ENCODE measurements at places on chromosomes 3 and 15.

DNA sequence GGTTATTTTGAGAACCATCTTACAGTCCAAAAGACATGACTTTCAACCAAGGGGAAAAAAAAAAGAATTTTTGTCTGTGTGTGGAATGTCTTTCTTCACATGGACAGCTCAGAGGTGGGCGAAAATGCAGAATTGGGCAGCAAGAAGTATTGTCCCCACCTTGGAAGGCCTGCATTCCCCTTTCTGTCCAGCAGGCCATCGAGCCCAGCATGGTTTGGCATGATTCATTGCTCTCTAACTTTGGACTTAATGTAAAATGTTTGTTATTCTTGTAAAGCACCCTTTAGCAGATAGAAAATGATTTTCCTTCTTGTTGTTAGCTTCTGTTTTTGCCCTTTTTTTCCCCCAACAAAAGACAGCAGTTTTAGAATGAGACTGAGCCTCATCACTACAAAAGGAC, 12.4 kb downstream of the MYO1E start:
- no peak for DNase-seq

- no peak for DNase-seq
Observed at GRCh38 chr3:4825436-4826236, 153.6 kb upstream of the BHLHE40 start.

GRCh38 chr3:179000144-179000543, 71.5 kb downstream of the ZMAT3 start:
- DNase-seq: no peak

- DNase-seq: no peak
Observed at GRCh38 chr3:18027161-18027939, 284.9 kb upstream of the TBC1D5 start.

- DNase-seq: peak; percentile 40
Observed at GRCh38 chr15:38699633-38700230, 135.1 kb upstream of the RASGRP1 start.

DNA sequence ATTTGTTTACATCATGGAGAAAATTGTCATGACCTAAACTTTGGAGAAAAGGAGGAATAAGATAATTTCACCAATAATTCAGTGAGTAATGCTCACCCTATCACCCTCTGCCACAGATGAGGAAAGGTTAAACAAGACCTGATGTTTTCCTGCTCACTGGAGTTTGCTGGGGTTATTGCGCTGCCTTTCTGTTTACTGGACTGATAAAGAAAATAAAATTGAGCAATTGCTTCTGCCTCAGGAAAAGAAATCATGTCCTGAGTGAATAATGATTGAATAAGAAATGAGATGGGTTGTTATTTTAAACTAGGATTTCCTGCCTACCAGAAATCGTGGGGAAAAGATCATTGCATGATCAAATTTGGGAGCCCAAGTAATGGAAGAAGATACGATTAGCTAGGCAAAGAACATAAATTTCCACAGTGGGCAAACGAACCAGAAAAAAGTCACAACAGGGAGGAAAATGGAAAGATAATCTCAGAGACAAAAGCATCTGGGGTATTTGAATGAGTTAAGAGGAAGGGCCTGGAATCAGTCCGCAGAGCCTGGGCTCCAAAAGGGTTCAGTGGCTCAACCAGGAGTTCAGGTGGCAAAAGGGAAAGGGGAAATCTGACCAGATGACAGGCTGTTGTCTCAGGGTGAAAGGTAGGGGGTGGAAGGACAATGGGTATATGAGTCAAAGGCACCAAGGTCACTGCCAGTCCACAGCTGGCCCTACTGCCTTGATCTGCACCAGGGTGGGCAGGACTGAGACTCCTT, 146.8 kb downstream of the FAM43A start:
- DNase-seq: no peak

DNA sequence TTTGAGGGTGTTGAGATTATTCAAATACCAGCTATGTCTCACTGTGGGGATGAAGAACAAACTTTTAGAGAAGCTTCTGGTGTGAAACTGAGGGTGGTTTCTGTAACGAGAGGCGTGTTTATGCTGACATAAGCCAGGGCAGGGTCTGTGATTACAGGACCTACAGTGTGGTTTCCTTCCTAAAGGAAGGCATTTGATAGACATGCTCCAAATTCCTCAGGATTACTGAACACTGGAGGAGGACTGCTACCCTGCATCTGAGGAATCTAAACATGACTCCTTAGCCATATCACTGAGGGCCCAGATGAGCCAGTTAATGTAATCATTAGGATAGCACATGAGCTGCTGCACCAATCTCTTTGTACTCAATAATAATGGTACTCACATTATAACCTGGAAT, 328.4 kb upstream of the UMPS start:
- no peak for DNase-seq

GRCh38 chr15:65377976-65378366, at the start of gene IGDCC3:
Gene IGDCC3, minus strand, starts transcription at chr15:65378002. Its CDS starts 214 bp downstream, at chr15:65377788.
- DNase-seq: no peak

DNA sequence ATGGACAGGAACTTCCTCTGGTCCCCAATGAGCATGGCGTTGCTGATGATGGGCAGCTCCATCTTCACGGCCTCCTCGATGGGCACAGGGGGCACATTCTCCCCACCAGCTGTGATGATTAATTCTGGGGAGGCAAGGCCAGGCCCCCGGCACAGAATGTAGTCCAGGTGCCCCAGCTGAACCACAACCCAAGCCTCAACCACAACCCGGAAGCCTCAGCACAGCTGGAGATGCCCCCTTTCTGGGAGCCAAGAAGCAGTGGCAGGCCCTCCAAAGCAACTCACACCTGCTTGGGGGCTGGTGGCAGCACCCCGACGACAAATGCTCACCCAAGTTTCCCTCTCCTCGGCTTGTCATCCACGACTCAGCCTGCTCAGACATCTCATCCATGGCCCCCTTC, 25.2 kb downstream of the IDH3A start:
- DNase-seq: no peak

- no peak for DNase-seq
Observed at GRCh38 chr3:177521305-177521704, 324.0 kb upstream of the TBL1XR1 start.

DNA sequence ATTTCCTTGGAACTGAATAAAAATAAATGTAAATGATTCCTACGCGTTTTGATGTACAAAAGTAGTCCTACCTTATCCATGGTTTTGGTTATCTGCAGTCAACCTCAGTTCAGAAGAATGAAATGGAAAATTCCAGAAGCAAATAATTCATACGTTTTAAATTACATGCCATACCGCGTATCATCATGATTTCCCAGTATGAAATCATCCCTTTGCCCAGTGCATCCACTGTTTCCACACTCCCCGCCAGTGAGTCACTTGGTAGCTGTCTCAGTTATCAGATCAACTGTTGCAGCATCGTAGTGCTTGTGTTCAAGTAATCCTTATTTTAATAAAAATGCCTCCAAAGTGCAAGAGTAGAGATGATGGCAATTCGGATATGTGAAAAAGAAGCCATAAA, 9.1 kb upstream of the MFSD1 start:
- DNase-seq: no peak

DNA sequence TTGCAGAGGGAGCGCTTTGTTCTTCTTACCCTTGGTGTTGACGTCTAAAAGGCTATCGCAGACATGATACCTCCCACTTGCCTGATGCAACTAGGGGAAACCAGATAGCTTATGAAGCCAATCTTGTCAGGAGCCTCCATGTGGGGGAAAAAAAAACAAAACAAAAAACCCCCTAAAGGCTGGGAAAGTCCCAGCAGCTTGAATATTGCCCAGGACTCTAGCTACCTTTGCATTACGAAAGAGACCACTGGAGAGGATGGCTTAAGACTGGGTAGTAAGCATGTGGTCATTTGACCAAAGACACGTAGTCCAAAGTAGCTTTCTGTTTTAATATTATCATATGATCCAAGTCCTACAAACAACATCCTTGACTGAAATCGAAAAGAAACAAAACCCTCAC, 120.7 kb upstream of the WNT5A start:
- DNase-seq: peak; percentile 4

DNA sequence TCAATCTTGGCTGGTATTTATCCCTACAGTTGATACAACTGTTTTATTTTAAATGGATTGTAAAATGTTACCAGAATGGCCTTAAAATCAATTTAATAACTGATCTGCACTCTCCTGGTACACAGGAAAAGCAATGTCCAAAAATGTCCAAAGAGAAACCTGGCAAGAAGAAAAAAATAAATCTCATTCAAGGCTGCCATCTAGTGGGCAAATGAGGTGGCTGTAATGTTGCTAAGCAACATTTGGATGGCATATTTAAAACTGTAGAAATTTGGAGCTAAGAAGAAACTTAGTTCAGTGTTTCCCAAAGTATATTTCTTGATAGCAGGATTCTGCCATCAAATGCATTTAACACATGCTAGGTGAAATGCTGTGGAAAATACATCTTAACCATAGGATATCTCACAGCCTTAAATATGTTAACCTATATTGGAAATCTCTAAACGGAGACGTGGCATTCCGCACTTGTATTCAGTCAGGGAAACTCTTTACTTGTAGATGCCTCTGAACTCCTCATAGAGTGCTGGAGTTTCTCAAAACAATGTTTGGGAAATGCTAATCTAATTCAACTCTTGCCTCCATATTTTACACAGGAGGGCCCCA, 216.8 kb downstream of the ERC2 start:
- no peak for DNase-seq

DNA sequence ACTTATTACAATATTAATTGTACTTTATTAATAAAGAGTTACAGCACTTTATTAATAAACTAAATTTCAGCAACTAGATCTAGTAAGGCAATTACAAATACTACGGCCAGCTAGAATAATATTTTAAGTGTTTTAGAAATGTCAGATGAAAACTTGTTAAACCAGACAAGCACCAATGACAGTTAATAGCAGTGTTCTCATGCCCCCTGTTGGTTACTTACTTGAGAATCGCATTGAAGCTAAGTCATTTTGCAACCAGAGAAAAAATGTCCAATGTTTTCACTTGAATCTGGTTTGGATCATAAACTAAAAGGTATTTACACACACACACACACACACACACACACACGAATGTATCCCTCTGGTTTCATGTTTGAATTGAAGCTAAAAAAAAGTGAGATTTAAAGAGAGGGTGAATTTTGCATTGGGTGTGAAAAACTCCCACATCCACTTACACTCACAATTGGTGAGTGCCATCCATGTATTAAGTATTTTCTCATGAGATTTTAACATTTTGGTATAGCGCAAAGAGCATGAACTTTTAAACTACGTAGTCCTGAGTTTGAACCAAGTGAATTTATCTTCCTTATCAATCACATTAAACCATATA, 347.7 kb downstream of the ZBBX start:
- DNase-seq: no peak

GRCh38 chr3:45480871-45481270, 92.5 kb downstream of the LARS2 start:
- no peak for DNase-seq

DNA sequence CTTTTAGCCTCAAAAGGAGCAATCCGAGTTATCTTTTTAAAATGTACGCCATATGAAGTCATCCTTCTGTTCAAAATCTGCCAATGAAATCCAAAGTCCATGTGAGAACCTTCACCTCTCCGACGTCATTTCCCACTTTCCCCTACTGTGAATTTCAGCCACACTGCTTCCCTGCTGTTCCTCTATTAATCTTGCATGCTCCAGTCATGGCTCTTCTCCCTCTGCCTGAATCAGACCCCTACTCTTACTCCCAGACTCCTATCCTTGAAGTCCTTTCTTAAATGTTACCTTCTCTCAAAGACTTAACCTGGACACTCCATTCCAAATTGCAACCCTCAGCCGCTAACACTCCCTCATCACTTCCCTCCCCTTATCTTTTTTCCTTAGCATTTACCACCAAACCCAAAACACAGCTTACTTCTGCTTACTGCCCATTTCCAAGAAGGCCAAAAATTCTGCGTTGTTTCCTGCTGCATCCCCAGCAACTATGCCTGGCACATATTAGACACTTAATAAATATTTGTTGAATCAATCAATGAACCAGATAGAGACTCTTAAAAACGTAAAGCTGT, 1.2 kb downstream of the NKIRAS1 start:
- DNase-seq: no peak

DNA sequence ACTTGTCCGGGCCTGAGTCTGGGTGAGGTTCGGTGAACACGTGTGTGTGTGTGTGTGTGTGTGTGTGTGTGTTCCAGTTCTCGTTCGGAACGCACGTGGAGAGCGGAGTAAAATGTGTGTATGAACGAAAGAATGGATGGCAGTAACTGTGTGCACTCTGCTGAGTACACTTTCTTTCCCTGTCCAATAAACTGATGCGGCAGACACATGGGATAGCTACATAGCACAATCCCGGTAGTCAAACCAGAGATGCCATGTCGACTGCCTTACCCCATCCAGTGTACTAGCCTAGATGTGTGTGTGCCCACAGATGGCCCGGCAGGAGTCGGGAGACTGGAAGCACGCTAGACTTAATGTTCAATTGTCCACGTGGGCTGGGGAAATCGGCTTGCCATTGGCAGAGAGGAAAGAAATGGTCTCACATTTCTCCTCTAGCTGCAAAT, 507 bp upstream of the GOLIM4 start:
- peak; percentile 9 for DNase-seq

- DNase-seq: no peak
Observed at GRCh38 chr15:60374209-60374608, 23.6 kb downstream of the ANXA2 start.

DNA sequence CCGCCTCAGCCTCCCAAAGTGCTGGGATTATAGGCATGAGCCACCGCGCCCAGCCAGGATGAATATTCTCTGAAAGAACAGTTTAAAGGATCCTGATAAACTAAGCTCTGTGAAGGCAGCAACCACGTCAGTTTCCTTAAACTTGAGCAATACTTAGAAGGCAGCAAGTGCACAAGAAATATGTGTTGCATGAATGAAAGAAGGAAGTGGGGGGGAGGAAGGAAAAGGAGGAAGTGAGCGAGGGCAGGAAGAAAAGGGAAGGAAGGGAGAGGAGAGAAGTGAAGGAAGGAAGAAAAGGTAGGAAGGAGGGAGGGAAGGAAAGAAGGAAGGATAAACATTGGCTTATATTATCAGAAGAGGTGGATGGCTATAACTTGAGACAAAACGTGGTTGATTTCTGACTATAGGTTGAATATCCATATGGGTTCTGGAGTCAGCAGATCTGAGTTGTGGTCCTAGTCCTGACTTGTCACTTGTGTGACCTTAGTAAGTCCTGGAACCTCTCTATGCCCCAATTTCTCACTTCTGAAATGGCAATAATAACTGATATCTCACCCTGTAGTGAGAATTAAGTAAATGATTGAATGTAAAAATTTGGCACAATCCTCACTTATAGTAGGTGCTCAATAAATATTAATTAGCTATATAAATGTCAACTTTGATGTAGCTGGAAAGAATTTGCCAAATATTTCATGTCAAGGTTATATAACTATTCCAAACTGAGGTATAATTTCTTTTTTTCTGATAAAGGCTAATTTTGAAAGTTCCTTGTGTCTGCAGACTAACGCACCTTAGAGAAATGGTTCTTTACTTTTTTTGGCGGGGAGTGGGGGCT, 12.0 kb upstream of the SEMA4B start:
- no peak for DNase-seq

GRCh38 chr3:136819392-136819730, 435 bp downstream of the SLC35G2 start:
- DNase-seq: no peak

GRCh38 chr3:87318617-87319021, 42.2 kb upstream of the POU1F1 start:
- DNase-seq: no peak
